ENCODE measurements at places on chromosomes 16 and 17.

GRCh38 chr17:28460901-28461300, 12.5 kb upstream of the SLC13A2 start:
- DNase-seq, result no peak

GRCh38 chr17:5702951-5703510, 118.7 kb upstream of the NLRP1 start:
- DNase-seq, result peak; percentile 64

DNA sequence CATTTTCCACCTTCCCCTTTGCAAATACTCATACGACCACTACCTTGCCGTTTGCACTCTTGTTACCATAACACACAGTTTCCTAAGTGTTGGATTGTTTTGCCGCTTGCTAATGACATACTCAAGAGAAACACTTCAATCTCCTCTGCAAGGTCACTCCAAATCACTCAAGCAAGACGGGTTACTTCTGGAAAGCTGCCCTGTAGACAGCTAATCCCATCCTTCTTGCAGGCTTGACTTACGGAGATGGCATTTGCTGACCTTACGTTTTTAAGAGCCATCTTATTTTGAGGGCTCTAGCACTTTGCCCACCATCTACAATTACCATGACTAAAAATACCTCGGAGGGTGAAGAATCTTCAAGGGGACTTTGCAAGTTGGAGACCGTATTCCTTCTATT, 46.2 kb downstream of the MYH3 start:
- no peak for DNase-seq

DNA sequence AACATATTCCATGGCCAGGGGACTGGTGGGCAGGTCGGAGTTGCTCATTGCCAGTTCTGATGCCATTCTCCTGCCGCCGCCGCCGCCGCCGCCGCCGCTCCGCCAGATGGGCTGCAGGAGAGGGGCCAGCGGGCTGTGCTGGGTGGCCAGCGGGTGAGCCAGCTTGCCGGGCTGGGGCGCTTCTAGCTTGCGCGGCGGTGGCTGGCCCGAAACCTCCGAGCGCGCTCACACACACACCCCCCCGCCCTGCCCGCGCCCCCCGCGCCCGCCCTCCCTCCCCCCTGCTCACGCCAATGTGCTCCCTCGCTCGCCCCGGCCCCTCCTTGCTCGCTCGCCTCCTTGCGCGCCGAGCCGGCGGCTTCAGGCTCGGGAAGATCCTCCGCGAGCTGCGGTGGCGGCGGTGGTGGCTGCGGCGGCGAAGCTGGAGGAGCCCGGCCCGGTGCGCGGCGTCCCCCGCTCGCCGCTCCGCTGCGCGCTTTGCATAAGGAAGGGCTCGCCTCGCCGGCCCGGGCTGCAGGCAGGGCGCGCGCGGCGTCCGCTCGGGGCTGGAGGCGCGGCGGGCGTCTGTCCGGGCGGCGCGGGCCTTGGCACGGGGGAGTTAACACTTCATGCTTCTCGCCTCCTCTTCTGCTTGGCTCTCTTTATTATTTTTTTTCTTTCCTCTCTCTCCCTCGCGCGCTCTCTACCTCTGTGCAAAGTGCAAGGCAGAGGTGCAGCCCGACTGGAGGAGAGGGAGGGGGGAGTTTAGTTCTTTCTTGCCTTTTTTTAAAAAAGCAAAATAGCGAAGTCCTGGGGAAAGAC, 500 bp downstream of the MAF start:
- peak; percentile 54 for DNase-seq

- no peak for DNase-seq
Observed at GRCh38 chr17:10956821-10957220, 118.9 kb upstream of the PIRT start.

DNA sequence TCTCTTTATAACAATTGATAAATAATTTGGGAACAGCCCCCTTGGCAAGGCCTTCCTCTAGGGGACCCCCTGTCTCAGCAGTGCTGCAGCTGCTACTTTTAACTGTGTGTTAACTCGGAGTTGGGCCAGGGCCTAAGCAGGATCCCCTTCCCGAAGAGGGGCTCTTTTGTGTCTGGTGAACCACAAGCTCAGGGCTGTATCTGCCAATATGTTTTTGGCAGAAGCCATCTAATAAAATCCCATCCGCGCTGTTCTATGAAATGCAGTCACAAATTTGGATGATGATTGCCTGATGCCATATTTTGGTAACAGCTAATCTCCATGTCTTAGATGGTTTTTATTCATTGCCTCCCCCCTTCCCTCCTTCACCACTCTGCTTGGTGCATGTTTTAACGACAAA, 267.7 kb downstream of the FTO start:
- no peak for DNase-seq

- no peak for DNase-seq
Observed at GRCh38 chr16:66322174-66322573, 44.3 kb upstream of the CDH5 start.

DNA sequence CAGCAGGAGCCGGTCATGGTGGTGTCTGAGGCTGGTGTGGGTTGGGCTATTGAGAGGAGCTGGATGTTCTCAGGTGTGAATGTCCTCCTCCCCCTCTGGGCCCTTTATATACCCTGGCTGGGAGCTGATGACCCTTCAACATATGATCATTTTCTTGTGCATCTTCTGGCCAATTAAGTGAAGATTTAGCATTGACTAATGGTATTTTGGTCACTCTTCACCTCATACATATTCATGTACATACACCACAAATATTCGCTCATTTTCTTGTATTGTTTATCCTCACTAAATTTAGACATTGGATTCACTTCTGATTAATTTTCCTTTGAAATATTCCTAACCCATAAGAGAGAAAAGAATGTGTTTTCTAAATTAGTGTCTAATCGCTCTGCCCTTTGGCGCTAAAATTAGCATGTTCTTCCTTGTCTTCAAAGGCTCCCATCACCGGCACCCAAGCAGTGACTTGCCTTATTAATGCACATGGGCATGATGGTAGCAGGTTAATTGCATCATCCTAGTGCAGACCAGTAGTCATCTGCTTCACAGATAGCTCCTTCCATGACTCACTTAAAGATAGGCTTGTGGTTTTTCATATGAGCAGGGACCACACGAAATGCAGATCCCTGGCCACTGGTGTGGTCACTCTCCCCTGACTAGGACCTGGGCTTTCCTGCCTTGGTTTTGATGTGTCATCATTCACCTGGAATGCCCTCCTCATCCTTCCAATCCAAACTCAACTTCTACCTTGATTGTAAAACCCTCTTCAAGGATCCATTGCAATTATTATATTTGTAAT, at the start of gene KRTAP2-4:
KRTAP2-4 (minus strand) TSS at position 51 of the 796 bp plus-strand sequence; CDS start at position 17, 34 bp downstream.
- DNase-seq, result no peak

- DNase-seq, result no peak
Observed at GRCh38 chr16:52634528-52634927, 87.6 kb upstream of the TOX3 start.

- DNase-seq, result no peak
Observed at GRCh38 chr16:31421587-31421986, 6.6 kb downstream of the COX6A2 start.

DNA sequence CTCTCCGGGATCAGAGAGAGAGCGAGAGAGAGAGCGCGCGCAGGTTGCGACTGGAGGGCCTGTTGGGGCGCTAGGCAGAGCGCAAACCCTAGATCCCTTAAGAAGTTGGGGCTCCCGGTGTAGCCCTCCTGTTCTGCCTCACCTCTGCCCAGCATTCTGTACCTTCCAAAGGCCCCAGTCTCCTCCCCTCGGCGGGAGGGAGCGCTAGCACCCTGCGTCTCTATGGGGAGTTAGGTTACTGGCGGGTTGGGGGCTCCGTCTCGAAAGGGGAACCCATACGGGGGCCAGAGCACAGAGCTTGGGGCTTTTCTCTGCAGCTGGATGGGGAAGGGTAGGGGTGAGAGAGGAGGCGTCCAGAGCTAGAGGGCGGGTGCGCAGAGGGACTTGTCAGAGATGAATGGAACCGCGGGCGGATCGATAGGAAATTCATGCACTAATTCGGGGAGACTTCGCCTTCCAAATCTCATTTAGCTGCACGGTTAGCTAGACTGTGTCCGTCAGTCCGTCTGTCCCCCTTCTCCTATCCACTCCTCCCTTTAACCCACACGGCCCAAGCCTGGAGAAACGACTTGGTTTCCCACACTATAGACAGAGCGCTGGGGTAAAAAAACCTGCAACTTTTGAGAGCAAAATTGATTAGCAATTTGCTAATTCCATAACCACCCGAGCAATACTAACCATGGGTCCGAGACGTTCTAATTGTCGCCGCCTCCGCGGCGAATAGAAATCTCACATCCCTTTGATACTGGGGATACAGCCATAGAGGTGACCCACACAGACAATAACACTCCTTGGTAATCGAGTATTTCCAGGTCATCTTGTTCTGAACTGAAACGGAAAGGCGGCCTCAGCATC, 693 bp upstream of the HOXB4 start:
- DNase-seq, result no peak

- no peak for DNase-seq
Observed at GRCh38 chr17:79033046-79033616, 9.2 kb downstream of the C1QTNF1 start.

DNA sequence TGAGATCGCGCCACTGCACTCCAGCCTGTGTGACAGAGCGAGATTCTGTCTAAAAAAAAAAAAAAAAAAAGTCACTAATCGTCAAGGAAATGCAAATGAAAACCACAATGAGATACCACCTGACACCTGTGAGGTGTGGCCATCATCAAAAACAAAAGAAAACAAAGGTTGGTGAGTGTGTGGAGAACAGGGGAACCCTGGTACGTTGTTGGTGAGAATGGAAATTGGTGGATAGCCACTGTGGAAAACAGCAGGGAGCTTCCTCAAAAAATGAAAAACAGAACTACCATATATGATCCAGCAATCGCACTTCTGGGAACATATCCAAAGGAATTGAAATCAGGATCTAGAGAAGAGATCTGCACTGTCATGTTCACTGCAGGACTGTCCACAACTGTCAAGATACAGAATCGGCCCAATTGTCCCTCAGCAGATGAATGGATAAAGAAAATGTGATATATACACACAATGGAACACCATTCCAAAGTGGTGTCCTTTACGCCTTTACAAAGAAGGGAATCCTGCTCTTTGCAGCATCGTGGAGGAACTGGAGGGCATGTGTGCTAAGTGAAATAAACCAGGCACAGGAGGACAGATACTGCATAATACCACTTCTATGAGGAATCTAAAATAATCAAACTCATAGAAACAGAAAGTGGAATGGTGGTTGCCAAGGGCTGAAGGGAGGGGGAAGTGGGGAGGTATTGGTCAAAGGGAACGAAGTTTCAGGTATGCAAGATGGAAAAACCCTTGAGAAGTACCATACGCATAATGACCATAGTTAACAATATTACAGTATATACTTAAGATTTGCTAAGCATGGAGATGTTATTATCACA, 63.5 kb upstream of the PLCG2 start:
- DNase-seq, result no peak

DNA sequence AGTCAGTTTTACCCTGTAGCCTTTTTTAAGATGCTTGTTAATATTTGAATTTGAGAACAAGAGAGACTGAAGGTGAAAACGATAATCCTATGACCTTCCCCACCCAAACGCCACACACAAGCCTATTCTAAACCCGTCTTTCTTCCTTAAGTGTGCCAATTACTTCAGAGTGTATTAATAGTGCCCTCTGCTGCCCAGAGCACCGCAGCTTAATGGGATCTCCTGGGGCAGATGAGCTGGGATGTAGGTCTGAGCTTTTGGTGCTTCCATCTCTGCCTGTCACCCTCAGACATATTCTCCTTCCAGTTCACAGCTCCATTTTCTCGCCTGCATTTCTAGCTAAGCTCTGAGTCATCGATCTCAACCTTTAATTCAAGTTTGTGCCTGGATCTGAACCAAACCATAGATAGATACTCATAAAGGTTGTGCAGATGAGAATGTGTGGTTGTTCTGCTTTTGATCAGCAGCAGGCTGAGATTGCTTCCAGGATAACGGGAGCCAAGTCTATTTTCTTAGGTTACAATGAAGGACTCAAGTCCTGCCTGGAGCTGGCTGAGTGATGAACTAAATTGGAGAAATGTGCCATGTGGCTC, 46.4 kb upstream of the CDH13 start:
- no peak for DNase-seq
